ENCODE measurements at places on chromosomes 2 and 18. TPM values are rescaled to one million over a fixed set of nuclear protein-coding genes. Genes with fewer than 3 reads are reported as not detected.

GRCh38 chr2:44612276-44612675 is 250.5 kb downstream of the CAMKMT start:
- peaks cover 4% of the 10 kb centered on the region for H3K4me1 ChIP-seq
- no peaks in the 10 kb centered on the region for H3K36me3 ChIP-seq
- no peaks in the 10 kb centered on the region for H3K27me3 ChIP-seq
- H3K27ac ChIP-seq: no peak overlapping the region
- DNase-seq: no peak

DNA sequence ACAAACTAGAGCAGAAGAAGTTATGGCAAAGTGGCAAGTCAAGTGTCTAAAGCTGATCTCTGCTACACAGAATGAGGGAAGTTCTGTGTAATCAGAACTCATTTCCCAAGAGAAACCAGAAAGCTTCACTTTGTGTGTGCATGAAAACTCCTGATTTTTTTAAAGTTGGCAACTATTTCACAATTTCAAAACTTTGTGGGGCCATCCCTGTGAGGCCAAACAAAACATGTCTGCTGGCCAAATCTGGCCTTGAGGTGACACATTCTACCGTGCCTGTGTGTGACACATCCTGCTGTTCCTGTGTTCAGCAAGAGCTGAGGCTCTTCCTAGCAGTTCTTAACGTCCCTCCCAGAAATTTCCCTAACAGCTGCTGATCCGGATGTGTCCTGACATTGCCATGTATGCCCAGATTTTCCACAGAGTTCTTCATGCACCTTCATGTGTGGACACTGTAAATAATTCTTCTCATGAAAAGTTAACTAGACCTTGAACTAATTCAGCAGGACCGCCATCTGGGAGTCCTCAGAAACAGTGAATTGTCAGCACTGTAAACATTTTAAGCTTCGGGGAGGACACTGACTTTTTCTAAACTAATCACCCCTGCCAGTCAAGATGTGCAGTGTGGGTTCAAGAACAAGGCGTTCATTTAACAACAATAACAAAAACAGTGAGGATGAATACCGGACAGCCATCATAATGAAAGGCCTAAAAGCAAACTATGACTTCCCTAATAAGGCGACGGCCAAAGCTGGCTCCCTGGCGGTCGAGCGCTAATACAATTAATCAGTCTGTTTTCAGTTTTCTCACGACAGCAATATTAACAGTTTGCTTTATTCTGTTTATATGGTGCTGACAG is 99.0 kb downstream of the PLEKHM3 start:
- no peak overlapping the region for H3K4me3 ChIP-seq
- no peaks in the 10 kb centered on the region for H3K36me3 ChIP-seq
- H3K27ac ChIP-seq: no peak overlapping the region

DNA sequence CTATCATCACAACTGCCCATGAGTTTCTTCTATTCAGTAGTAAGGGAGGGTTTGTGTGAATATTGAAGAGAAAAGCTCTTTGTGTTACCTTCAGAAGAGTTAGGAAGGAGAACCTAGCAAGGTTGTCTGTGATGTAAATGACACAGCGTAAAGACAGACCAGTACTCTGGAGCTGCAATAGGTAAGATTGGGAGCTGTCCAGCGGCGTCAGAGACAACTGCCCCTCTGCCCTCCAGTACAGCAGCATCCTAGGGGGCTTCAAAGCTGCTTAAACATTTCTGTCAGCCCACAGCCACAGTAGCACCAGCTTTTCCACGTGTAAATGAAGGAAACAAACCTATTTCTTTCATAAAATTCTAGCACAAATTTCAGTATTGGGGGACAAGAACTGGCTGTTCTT is 34.5 kb downstream of the NYAP2 start:
- no peak overlapping the region for H3K27ac ChIP-seq
- no peak for DNase-seq
- no peaks in the 10 kb centered on the region for H3K36me3 ChIP-seq
- H3K27me3 ChIP-seq: no peaks in the 10 kb centered on the region
- no peak overlapping the region for H3K4me3 ChIP-seq
- H3K4me1 ChIP-seq: no peaks in the 10 kb centered on the region

- no peaks in the 10 kb centered on the region for H3K36me3 ChIP-seq
- H3K27ac ChIP-seq: no peak overlapping the region
- no peaks in the 10 kb centered on the region for H3K27me3 ChIP-seq
- H3K4me1 ChIP-seq: peaks cover 90% of the 10 kb centered on the region
These were observed 16.4 kb downstream of the SMAD7 start for GRCh38 chr18:48934415-48934722.

DNA sequence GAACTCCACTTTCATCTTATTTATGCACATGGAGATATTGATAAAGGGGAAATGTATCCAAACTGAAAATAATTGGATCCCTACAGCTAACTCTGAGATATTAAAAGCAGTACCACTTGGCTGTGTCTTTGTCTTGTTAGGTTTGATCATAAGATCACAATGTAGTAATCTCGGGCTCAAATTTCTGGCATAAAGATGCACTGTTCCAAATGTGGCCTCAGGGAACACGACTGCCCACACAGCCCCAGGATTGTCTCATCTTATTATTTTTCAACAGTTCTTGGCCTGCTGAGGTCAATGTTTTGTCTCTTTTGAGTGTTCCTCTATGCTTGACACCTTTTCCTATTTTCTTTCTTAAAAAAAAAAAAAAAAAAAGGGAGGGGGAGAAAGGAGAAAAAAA is 114.1 kb downstream of the GBX2 start:
- DNase-seq: no peak
- H3K4me1 ChIP-seq: no peaks in the 10 kb centered on the region
- no peak overlapping the region for H3K27ac ChIP-seq
- H3K36me3 ChIP-seq: no peaks in the 10 kb centered on the region

Gene SIX2
- 0.09 TPM for total RNA-seq

- no peaks in the 10 kb centered on the region for H3K36me3 ChIP-seq
- no peak overlapping the region for H3K4me3 ChIP-seq
- no peak for DNase-seq
- no peaks in the 10 kb centered on the region for H3K27me3 ChIP-seq
- no peaks in the 10 kb centered on the region for H3K4me1 ChIP-seq
- H3K27ac ChIP-seq: no peak overlapping the region
These were observed 158.9 kb downstream of the MSH2 start for GRCh38 chr2:47561906-47562305.

GRCh38 chr2:208042041-208042440 is 16.7 kb upstream of the PLEKHM3 start:
- H3K4me3 ChIP-seq: no peak overlapping the region
- H3K36me3 ChIP-seq: no peaks in the 10 kb centered on the region
- no peaks in the 10 kb centered on the region for H3K27me3 ChIP-seq
- no peak overlapping the region for H3K27ac ChIP-seq
- H3K4me1 ChIP-seq: no peaks in the 10 kb centered on the region

DNA sequence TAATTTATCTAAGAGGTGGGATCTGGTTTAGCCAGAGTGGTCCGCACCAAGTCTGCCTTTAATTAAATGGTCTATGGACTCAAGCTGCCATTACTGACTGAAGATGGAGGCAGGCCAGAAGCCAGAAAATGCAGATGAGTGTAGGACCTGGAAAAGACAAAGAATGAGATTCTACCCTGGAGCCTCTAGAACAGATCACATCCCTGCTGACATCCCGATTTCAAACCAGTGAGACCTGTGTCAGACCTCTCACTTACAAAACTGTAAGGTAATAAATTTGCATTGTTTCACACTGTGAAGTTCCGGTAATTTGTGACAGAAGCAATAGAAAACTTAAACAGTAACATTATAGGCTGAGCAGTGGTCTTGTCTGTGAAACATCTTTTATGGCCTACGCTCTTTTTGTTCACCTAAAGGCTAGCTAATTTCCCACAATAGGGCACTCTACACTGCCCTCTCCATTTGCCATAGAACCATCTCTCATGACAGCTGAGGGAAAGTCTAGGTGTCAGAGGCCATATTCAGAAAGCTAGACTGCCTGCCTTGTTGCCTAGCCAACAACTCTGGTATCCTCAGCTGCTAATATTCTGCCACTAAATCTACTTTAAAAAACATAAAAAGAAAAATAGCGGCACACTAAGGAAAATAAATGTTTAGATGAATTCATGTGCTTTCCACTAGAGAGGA is 1396.2 kb upstream of the PIK3C3 start:
- H3K4me3 ChIP-seq: no peak overlapping the region
- H3K27me3 ChIP-seq: no peaks in the 10 kb centered on the region
- H3K4me1 ChIP-seq: no peaks in the 10 kb centered on the region
- DNase-seq: no peak
- H3K36me3 ChIP-seq: no peaks in the 10 kb centered on the region
- no peak overlapping the region for H3K27ac ChIP-seq

GRCh38 chr18:456361-457139 is 44.0 kb downstream of the COLEC12 start:
- no peak overlapping the region for H3K27ac ChIP-seq
- no peaks in the 10 kb centered on the region for H3K27me3 ChIP-seq
- H3K4me1 ChIP-seq: no peaks in the 10 kb centered on the region
- no peak for DNase-seq
- H3K36me3 ChIP-seq: no peaks in the 10 kb centered on the region

GRCh38 chr2:225296951-225297350 is 102.6 kb upstream of the NYAP2 start:
- no peaks in the 10 kb centered on the region for H3K4me1 ChIP-seq
- no peak for DNase-seq
- no peak overlapping the region for H3K4me3 ChIP-seq
- no peak overlapping the region for H3K27ac ChIP-seq
- H3K36me3 ChIP-seq: no peaks in the 10 kb centered on the region

- no peak overlapping the region for H3K4me3 ChIP-seq
- no peaks in the 10 kb centered on the region for H3K27me3 ChIP-seq
- H3K4me1 ChIP-seq: no peaks in the 10 kb centered on the region
- H3K36me3 ChIP-seq: no peaks in the 10 kb centered on the region
- no peak for DNase-seq
- no peak overlapping the region for H3K27ac ChIP-seq
These were observed 402.6 kb upstream of the ZEB2 start for GRCh38 chr2:144922519-144922918.

- H3K4me1 ChIP-seq: peaks cover 33% of the 10 kb centered on the region
- no peak for DNase-seq
- peaks cover 7% of the 10 kb centered on the region for H3K36me3 ChIP-seq
- no peak overlapping the region for H3K27ac ChIP-seq
- H3K27me3 ChIP-seq: no peaks in the 10 kb centered on the region
These were observed 69.8 kb upstream of the EPB41L5 start for GRCh38 chr2:119943058-119943457.

- no peak overlapping the region for H3K27ac ChIP-seq
- no peak overlapping the region for H3K4me3 ChIP-seq
- no peaks in the 10 kb centered on the region for H3K27me3 ChIP-seq
- H3K36me3 ChIP-seq: no peaks in the 10 kb centered on the region
- no peak for DNase-seq
These were observed 181.0 kb upstream of the ETAA1 start for GRCh38 chr2:67216103-67216502.

GRCh38 chr18:46566111-46566510 is 90.9 kb downstream of the LOXHD1 start:
- no peaks in the 10 kb centered on the region for H3K36me3 ChIP-seq
- H3K4me3 ChIP-seq: no peak overlapping the region
- no peak for DNase-seq
- no peaks in the 10 kb centered on the region for H3K27me3 ChIP-seq
- no peak overlapping the region for H3K27ac ChIP-seq
- no peaks in the 10 kb centered on the region for H3K4me1 ChIP-seq

- no peak overlapping the region for H3K27ac ChIP-seq
- H3K36me3 ChIP-seq: no peaks in the 10 kb centered on the region
- no peaks in the 10 kb centered on the region for H3K4me1 ChIP-seq
- H3K4me3 ChIP-seq: no peak overlapping the region
- H3K27me3 ChIP-seq: no peaks in the 10 kb centered on the region
These were observed 44.6 kb upstream of the GCG start for GRCh38 chr2:162196638-162197037.

- H3K27ac ChIP-seq: no peak overlapping the region
- no peak for DNase-seq
- H3K4me1 ChIP-seq: no peaks in the 10 kb centered on the region
These were observed 50.2 kb upstream of the BIN1 start for GRCh38 chr2:127157114-127157513.

- no peaks in the 10 kb centered on the region for H3K27me3 ChIP-seq
- no peak overlapping the region for H3K4me3 ChIP-seq
- H3K4me1 ChIP-seq: no peaks in the 10 kb centered on the region
- H3K27ac ChIP-seq: no peak overlapping the region
- H3K36me3 ChIP-seq: no peaks in the 10 kb centered on the region
These were observed 38.9 kb downstream of the ZNF532 start for GRCh38 chr18:58903533-58903932.

- H3K27ac ChIP-seq: no peak overlapping the region
- H3K4me3 ChIP-seq: no peak overlapping the region
- no peak for DNase-seq
- H3K36me3 ChIP-seq: no peaks in the 10 kb centered on the region
These were observed 10.7 kb upstream of the IL1RL2 start for GRCh38 chr2:102176172-102176571.

Gene ARHGAP28
- not detected for total RNA-seq

Gene RBM44
- total RNA-seq: 0.63 TPM

Gene PASK
- 92.8 TPM for total RNA-seq

- no peak for DNase-seq
- H3K27ac ChIP-seq: no peak overlapping the region
- no peaks in the 10 kb centered on the region for H3K4me1 ChIP-seq
- no peaks in the 10 kb centered on the region for H3K36me3 ChIP-seq
- H3K4me3 ChIP-seq: no peak overlapping the region
- no peaks in the 10 kb centered on the region for H3K27me3 ChIP-seq
These were observed 26.1 kb downstream of the METTL4 start for GRCh38 chr18:2545155-2545554.

DNA sequence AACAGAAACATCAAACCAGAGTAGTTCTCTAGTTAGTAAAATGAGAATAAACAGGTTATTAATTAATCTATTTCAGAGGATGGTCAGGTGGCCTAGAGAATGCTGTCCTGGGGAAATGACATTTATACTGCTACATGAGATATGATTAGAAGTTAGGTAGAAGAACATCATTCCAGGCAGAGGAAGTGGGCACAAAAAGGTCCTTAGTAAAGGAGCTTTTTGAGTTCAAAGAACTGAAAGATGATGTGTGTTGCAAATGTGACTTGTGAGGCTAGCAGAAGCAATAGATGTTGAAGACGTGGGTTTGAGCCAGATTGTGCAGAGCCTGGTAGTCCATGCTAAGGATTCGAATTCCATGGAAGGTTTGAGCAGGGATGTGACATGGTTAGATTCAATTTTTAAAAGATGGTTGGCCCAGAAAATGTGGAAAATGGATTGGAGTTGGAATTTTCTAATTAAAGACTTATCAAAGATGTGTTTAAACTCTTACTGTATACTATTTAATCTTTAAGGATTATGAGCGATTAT is 34.2 kb downstream of the RAB10 start:
- H3K4me3 ChIP-seq: no peak overlapping the region
- no peaks in the 10 kb centered on the region for H3K36me3 ChIP-seq
- DNase-seq: no peak
- H3K27ac ChIP-seq: no peak overlapping the region
- peaks cover 29% of the 10 kb centered on the region for H3K4me1 ChIP-seq

Gene PKDCC
- total RNA-seq: not detected

All from CD8-positive, alpha-beta memory T cell (primary cell).